EH (cell line): ENCODE measurements at places on chromosomes 2 and 18.

GRCh38 chr2:135037831-135038230 lies 9.4 kb downstream of the MAP3K19 start:
- DNase-seq, result peak; percentile 60

- DNase-seq, result no peak
Observed at GRCh38 chr2:127678531-127678930, 3.2 kb upstream of the LIMS2 start.

DNA sequence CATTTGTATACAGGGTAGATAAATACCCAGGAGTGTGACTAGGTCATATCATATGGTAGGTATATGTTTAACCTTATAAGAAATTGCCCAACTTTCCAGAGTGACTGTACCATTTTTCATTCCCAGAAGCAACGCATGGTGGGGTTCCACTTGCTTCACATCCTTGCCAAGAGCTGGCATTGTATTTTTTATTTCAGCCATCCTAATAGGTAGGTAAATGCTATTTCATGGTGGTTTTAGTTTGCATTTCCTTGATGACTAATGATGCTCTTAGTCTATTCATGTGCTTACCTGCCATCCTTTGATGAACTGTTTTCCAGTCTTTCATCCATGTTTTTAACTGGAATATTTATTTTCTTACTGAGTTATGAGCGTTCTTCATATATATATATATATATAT lies 51.9 kb downstream of the MAP4K3 start:
- no peak for DNase-seq

DNA sequence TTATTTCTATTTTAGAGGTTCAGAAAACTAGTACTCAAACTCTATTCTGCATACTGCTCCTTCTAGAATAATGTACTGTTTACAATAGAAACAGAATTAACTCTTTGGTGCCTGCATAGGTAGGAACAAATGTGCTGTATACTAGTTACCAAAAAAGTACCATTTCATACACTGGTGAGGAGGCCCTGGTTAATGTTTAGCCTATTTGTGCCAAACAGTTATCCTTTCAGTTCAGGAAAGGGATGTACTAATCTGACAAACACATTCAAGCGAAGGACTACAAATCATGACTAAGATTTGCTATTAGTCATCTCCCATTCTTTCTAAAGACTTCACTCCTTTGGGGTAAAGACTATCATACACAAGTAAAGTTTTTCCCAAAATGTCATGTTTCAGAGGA lies 47.4 kb downstream of the EXOC6B start:
- DNase-seq, result peak; percentile 65

- DNase-seq, result peak; percentile 27
Observed at GRCh38 chr18:47149457-47150028, 757 bp downstream of the HDHD2 start.

GRCh38 chr2:195663007-195663406 lies 6.0 kb downstream of the SLC39A10 start:
- no peak for DNase-seq

DNA sequence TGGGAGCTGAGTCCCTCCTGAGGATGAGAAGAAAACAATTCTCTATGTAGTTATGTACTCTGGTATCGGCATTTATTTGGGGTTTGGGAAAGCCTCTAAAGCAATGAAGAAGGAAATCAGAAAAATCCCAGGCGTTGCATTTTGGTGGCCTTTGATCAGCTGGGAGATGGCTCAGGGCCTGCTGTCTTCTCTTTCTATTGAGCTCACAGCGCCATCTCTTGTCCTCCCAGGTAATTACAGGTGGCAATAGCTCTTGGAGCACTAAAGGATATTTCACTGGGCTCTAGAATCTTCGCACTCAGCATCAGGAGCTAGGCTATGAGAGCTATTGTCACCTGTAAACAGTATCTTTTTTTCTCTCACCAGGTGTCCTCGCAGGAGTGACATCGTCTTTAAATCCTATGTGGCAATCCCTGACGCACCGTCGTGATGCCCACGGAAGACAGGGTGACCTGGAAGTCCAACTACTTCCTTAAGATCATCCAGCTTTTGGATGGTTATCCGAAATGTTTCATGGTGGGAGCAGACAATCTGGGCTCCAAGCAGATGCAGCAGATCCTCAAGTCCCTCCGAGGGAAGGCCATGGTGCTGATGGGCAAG lies 76.1 kb upstream of the PMAIP1 start:
- peak; percentile 86 for DNase-seq

DNA sequence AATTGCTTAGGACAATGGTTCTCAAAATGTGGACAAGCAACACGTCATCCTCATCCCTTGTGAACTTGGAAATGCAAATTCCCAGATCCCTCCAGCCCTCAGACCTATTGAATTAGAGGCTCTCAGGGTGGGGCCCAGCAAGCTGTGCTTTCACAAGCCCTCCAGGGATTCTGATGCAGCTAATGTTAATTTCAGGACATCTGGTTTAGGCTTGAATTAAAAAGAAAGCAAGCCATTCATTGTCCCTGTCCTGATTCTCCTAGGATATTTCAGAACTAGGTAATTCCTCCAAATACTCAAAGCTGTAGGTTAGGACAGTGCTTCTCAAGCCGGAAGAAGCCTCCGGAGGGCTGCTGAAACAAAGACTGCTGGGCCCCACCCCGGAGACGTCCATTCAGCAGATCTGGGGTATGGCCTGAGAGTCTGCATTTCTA lies 26.0 kb upstream of the GLI2 start:
- DNase-seq, result no peak

DNA sequence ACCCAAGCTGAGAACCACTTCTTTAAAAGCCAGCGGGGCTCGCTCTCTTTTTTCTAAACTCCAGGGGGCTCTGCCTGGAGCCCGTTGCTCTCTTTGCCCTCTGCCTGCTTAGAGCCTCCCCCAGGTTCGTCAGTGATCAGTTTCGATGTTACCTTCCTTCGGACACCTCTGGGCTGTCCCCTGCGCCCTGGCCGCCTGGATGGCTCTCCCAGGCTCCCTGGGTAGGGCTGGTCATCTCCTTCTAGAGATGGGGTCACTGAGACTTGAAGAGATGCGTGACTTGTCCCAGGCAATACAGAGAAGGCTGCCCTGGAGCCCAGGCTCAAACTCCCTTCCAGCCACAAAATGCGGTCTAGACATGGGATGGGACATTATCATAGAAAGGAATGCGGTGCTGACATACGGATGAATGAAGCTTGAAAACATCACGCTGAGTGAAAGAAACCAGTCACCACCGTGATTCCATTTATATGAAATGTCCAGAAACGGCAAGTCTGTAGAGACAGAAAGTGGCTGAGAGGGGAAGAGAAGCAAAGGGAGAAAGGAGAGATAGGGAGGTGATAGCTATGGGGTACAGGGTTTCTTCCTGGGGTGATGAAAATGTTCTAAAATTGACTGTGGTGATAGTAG lies 14.6 kb downstream of the KCNF1 start:
- DNase-seq, result no peak

- DNase-seq, result no peak
Observed at GRCh38 chr2:143603035-143603655, 473.9 kb downstream of the ARHGAP15 start.

DNA sequence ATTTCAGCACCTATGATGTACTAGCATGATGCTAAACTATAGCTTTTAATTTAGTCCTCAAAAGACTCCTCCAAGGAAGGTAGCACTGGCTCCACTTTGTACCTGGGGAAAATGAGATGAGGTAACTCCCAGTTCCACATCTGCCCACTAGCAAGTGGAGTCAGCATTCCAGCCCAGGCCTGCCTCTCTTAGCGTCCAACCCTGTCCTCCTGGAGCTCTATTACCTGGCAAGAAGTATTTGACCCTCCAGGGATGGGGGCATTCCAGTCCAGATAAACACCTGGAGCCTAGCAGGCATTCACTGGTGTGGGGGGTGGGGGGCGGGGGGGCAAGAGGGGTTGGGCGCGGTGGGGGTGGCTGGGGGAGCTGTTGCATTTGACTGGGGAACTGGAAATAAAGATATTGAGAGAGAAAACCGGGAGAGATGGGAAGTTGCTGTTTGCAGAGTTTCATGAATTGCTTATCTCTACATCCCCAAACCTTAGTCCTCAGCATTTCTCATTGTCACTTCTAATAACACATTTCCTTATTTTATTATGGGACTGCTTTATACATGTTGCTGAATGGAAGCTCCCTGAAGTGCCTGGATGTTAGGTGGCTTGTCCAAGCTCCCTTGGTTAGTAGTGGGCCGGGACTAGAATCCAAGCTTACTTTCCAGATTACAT lies 22.0 kb upstream of the FZD5 start:
- DNase-seq, result no peak

- no peak for DNase-seq
Observed at GRCh38 chr2:10285191-10285555, 17.5 kb upstream of the HPCAL1 start.

DNA sequence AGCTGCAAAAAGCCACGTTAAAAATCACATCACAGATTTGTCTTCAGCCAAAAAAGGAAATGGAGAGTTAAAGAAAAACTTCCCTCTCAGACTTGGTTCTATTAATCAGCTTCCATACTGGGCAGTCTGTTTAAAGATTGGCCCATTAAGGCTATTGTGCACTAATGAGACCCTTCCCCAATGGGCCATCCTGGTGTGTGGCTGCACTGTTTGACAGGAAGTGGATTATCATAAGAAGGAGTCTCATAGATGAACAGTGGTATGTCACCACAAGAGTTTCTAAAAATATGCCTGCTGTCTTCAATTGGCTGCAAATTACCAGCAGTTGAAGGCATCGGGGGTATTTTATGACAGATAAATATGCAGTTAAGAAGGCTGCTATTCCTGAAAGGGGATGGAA lies 247.6 kb upstream of the THSD7B start:
- no peak for DNase-seq

GRCh38 chr2:108577099-108577498 lies 42.8 kb downstream of the LIMS1 start:
- DNase-seq, result no peak

DNA sequence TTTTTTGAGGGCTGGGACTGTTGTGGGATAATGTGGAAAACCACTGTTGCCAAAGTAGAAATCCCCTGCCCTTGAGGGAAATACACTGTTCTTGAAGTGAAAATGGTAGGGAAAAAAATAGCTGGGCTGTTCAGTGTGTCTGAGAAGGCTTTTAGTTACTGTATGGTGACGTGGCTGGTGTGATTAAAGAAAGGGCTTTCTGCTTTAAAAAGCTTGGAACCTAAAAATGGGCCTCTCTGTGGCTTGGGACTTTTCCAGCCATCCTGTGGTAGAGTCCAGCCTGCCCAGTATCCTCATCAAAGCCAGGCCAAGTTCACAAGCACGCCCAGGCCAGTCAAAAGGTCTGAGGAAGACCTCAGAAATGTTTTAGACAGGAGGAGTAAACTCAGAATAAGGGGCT lies 6.8 kb downstream of the MGAT5 start:
- peak; percentile 95 for DNase-seq

DNA sequence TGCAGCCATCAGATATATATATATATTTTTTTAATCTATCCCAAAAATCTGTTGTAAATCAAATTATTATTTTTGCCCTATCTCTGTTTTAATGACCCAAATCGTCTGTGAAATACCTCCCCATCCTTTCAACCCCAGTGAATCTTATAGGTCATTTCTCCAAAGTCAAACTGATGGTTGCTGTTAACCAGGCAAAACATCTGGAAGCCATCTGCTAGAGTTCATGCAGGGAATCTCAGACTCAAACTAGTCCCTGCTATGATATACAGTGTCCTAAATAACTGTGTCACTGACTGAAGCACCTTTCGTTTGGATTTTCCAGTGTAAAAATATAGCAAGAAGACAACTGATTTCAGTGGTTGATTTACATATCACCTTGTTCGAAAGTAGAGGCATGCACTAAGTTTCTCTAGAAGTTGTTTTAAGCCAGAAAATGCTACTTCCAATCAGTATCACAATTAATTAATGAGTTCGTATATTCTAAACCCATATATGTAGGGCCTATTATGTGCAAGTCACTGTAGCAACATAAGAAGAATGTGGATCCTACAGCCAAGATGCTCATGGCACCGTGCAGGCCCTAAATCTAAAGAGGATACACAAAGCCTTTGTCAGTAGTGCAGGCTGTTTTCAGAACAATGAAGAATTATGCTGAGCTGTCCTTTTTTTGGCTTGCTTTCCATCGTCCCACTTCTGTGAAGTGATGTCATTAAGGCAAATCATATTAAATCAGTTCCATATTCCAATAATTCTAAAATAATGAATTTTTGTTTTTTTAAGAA lies 566.0 kb downstream of the STK39 start:
- no peak for DNase-seq

DNA sequence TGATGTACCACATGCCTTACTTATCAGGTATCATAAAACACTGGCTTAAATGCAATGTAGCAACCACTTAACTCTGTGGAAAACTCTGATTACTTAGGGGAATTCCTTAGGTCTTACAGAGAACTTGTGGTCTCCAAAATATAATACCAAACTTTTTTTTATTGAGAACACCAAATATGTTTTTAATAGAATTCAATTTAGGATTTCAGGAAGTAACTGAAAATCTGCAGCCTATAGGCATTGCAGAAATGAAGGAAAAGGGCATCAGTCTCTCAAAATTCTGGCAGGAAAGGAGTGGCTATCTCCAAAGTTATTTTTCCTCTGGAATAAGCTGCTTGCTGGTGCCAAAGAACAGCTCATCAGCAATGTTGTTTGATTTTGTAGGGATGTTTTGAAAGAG lies 105.3 kb upstream of the UGP2 start:
- peak; percentile 61 for DNase-seq

DNA sequence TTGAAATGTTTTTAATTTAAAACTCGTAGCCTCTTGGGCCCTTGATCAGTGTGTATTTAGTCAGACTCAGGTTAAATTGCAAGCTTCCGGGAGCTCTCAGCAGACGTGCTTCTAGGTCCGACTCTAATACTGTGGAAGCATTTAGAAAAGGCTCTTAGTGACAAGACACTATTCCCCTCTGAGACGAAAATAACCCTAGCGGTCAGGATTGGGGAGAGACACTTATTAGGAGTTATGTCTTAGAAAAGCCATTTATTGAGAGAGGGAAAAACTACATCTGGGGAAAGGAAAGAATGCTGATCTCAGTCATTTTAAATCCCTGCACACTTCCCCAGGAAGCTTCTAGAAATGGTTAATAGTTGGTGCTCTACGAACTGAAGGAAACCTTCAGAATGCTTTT lies 110.5 kb upstream of the NCK2 start:
- no peak for DNase-seq

GRCh38 chr2:7480431-7480830 lies 563.2 kb downstream of the RNF144A start:
- DNase-seq, result no peak

DNA sequence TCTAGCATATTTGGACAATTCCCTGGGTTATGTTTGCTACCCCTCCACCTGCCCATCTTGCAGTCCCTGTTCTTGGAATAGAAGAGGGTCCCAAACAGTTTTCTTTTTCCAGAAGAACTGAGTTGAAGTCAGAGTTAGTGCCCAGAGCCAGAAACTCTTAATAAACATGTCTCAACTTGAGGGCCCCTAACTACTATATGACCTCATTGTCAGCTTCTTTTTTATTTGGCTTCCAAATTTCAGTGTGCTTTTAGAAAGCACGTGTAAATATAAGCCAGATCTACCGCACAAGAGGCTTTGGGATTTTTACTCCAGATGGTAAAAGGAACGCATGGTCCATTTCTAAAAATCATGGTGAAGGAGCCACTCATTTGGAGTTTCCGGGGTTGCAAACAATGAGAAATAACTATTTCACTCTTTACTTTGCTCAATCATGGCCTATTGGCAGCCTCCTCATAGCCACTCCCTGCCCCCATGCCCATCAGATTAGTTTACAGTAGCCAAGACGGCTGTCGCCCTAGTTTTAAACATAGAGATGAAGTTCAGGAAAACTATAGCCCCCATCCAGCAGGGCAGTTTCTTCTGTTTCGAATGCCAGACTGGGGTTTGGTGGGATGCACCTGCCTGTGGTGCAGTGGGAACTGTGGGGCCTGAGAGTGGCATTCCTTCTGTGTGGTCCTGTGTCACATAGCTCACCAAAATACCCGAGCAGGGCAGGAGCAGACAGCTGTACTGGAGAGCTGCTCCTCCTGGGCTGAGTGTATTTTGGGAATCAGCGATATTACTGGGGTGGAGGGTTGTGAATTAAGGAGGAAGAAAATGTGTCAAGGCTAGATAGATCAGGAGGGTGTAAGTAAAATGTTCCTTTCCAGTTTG lies 1.7 kb downstream of the MAPRE3 start:
- DNase-seq, result no peak
